CD4-positive, alpha-beta T cell (primary cell): ENCODE measurements at places on chromosomes 13 and 19. TPM values are rescaled to one million over a fixed set of nuclear protein-coding genes. Genes with fewer than 3 reads are reported as not detected.

The LAIR2 gene
- not detected for total RNA-seq

The ZNF560 gene
- not detected for total RNA-seq

The MISP gene
- not detected for total RNA-seq

The GJA3 gene
- total RNA-seq, result not detected

The LGALS7B gene
- total RNA-seq, result not detected

The ATP8B3 gene
- total RNA-seq, result 3.2 TPM

The SH2D3A gene
- 41.3 TPM for total RNA-seq

The POU2F2 gene
- total RNA-seq, result 19.9 TPM

The ZNF468 gene
- 8.4 TPM for total RNA-seq

The KLK6 gene
- not detected for total RNA-seq

The DACH1 gene
- total RNA-seq, result 0.89 TPM

The CEACAM7 gene
- not detected for total RNA-seq

The FOSB gene
- total RNA-seq, result 422 TPM

The ERF gene
- 113 TPM for total RNA-seq

The LILRA1 gene
- 0.36 TPM for total RNA-seq
